Fibroblast of skin of back (primary cell): ENCODE measurements at places on chromosomes 16 and 17.

GRCh38 chr16:79261944-79262552 lies 338.5 kb downstream of the MAF start:
- no peak for DNase-seq

DNA sequence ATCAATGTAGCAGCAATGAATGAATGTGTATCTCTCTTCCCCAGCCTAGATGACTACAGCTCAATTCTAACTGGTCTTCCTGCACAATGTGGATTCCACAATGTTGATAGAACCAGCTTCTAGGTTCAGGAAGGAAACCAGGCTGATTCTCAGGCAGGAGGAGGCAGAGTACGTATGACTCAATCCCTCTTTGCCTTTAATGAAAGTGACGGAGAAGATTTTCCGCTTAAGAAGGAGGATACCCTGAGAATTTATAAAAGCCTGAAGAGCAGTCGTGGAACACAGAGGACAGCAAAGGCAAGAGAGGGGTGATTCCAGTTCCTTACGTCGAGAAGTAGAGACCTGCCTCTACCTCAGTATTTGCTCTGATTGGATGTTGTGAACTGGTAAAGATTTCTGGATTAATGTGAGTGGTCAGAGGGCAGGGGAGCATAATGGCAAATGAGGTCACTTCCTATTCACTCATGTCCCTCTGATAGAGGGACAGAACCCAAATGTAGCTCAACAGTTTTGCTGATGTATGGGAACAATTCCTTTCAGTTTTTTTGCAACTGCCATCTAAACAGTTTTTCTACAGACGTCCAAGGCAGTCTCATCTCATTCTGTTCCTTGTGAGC lies 15.0 kb upstream of the SLC16A11 start:
- DNase-seq, result no peak

GRCh38 chr16:75798714-75799113 lies 72.4 kb upstream of the CPHXL start:
- DNase-seq, result no peak

DNA sequence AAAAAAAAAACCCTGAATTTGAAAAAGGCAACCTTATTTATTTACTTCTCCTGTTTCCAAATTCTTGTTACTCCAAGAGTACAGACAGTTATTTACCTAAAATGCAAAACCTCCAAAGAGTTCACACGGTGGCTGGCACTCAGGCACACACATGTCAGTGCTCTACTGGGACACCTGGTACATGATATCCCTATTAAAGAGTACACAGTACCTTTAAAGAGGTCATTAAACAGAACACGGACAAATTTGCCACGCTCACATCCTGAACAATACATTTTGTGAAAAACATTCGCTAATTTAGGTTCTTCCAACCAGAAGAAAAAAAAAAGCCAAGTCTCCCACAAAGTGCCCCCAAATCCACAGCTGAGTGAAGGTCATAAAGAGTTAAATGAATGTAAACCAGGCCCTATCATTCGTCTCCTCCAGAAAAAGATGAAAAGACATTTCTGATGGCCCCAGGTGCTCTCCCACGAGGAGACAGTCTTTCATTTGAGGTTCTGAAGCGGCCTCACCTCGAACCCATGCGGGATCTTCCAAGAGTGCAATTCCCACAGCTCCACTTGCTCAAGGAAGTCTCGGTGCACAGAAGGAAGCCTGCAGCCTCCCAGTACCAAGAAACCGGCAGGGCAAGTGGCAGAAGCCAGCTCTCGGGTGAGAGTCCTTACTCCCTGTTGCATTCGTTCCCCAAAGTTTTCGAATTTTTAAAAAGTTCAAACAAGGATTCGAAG lies 993 bp downstream of the ERN1 start:
- DNase-seq, result peak; percentile 43

GRCh38 chr17:3944485-3945388 lies 19.5 kb downstream of the ATP2A3 start:
- DNase-seq, result peak; percentile 63

DNA sequence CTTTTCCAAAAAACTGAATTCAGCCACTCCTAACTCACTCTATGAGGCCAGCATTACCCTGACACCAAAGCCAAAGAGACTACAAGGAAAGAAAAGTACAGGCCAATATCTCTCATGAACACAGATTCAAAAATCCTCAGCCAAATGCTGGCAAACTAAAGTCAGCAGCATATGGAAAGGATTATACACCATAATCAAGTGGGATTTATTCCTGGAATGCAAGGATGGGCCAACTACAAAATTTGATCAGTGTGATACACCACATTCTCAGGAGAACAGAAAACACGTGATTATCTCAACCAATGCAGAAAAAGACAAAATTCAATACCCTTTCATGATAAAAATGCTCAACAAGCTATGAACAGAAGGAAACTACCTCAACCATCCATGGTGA lies 7.7 kb upstream of the AATK start:
- DNase-seq, result no peak

DNA sequence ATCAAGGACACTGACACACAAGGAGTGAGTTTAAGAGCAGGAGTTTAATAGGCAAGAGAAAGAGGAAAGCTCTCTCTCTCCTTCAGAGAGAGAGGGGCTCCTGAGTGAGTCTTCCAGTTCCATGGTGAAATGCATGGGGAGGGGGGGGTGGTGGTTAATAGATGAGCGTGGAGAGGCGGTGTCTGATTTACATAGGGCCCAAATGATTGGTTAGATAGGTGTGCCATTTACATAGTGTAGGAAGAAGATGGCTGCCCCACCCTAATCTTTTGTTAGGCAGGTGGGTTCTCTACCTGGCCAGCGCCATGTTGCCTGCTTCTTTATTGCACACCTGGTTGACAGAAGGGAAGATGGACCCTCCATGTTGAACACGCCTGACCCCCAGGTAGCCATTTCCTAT lies 250.0 kb upstream of the CACNG5 start:
- DNase-seq, result no peak

- no peak for DNase-seq
These were observed 665 bp upstream of the AKAP1 start for GRCh38 chr17:57084361-57084801.

- no peak for DNase-seq
These were observed 39.9 kb downstream of the XPO6 start for GRCh38 chr16:28171816-28172215.
